ENCODE measurements at places on chromosomes 1 and 21. TPM values are rescaled to one million over a fixed set of nuclear protein-coding genes. Genes with fewer than 3 reads are reported as not detected.

CCDC190 gene
- 0.33 TPM for total RNA-seq

CDC14A gene
- 5.5 TPM for total RNA-seq

HAPLN2 gene
- 1.2 TPM for total RNA-seq

DNM3 gene
- total RNA-seq = 1.6 TPM

C21orf91 gene
- total RNA-seq = 3.9 TPM

CORT gene
- total RNA-seq = not detected

APCS gene
- total RNA-seq = not detected

FOXE3 gene
- total RNA-seq = not detected

KRTAP21-2 gene
- not detected for total RNA-seq

PRKCZ gene
- total RNA-seq = 16.4 TPM

TFF2 gene
- total RNA-seq = not detected

FAM72C gene
- total RNA-seq = 0.33 TPM

CCT3 gene
- 102 TPM for total RNA-seq

MRPL55 gene
- total RNA-seq = 76.6 TPM

PODN gene
- total RNA-seq = 44.1 TPM

AMPD1 gene
- total RNA-seq = not detected

CASQ1 gene
- total RNA-seq = 32.3 TPM
